ENCODE measurements at places on chromosomes 1 and 21. TPM values are rescaled to one million over a fixed set of nuclear protein-coding genes. Genes with fewer than 3 reads are reported as not detected.

GRCh38 chr1:38203441-38203840, 156.8 kb upstream of the POU3F1 start:
- H3K27me3 ChIP-seq = no peaks in the 10 kb centered on the region
- H3K4me1 ChIP-seq = no peaks in the 10 kb centered on the region
- H3K36me3 ChIP-seq = no peaks in the 10 kb centered on the region
- no peak overlapping the region for H3K27ac ChIP-seq

The CRP gene
- total RNA-seq = not detected

- no peaks in the 10 kb centered on the region for H3K36me3 ChIP-seq
- no peaks in the 10 kb centered on the region for H3K4me1 ChIP-seq
- H3K27ac ChIP-seq = no peak overlapping the region
- no peaks in the 10 kb centered on the region for H3K27me3 ChIP-seq
- DNase-seq = no peak
- no peak overlapping the region for H3K4me3 ChIP-seq
Observed at GRCh38 chr1:169196581-169196980, 90.1 kb downstream of the ATP1B1 start.

DNA sequence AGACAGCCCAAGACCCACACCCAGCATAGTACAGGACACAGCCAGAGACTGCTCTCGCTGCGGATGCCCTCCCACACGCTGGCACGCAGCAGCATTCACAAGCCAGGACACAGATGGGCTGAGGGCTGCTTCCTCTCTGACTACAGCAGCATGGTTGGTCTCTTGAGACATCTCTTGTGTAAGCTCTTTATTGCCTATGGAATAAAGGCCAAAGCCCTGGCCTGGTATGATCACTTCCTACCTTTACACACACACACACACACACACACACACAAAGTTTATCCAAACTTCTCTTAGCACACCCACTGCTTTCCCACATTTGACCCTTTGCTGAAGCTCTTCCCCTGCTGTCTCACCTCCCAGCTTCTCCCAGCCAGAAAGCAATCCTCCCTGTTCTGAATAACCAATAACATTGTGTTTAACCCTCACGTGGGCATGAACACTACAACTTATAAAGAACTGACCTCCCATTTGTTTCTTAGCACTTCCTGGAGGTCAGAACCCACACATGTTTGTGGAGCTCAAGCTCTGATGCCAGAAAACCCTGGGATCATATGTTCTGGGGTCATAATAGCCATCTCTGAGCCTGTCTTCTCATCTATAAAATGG, 1.2 kb upstream of the LUZP1 start:
- H3K4me1 ChIP-seq = peaks cover 6% of the 10 kb centered on the region
- H3K27me3 ChIP-seq = no peaks in the 10 kb centered on the region
- no peaks in the 10 kb centered on the region for H3K36me3 ChIP-seq

- peaks cover 91% of the 10 kb centered on the region for H3K27me3 ChIP-seq
- DNase-seq = peak; percentile 66
- no peak overlapping the region for H3K4me3 ChIP-seq
- peaks cover 15% of the 10 kb centered on the region for H3K4me1 ChIP-seq
Observed at GRCh38 chr21:37915497-37915911, 753 bp downstream of the KCNJ6 start.

GRCh38 chr1:3516911-3517675, 62.6 kb downstream of the ARHGEF16 start:
- no peaks in the 10 kb centered on the region for H3K4me1 ChIP-seq
- no peak overlapping the region for H3K27ac ChIP-seq
- no peak overlapping the region for H3K4me3 ChIP-seq
- no peaks in the 10 kb centered on the region for H3K27me3 ChIP-seq

GRCh38 chr1:184025242-184025675, 12.3 kb downstream of the COLGALT2 start:
- H3K27ac ChIP-seq = no peak overlapping the region
- H3K36me3 ChIP-seq = no peaks in the 10 kb centered on the region
- no peak overlapping the region for H3K4me3 ChIP-seq
- no peaks in the 10 kb centered on the region for H3K27me3 ChIP-seq
- peaks cover 4% of the 10 kb centered on the region for H3K4me1 ChIP-seq

The WNT2B gene
- 5.3 TPM for total RNA-seq

GRCh38 chr1:30303387-30303786, 420.0 kb downstream of the MATN1 start:
- no peaks in the 10 kb centered on the region for H3K4me1 ChIP-seq
- H3K36me3 ChIP-seq = no peaks in the 10 kb centered on the region
- H3K27ac ChIP-seq = no peak overlapping the region
- no peak for DNase-seq
- no peaks in the 10 kb centered on the region for H3K27me3 ChIP-seq
- no peak overlapping the region for H3K4me3 ChIP-seq

DNA sequence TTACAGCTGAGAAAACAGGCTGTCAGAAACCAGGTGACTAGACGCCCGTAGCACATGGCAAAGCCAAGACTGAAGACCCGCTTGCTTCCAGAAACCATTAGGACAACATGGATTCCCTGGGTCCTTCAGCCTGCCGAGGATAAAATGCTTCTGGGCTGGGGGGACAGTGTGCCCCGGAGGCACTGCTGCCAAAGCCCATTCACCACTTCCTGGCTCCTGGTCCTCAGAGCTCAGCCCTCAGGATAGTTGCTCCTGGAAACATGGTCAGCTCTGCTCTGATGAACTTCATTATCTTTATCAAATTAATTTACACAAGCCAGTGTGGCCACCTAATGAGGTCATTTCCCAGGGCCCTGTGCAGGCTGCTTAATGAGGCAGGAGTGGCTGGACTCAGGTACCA, 41.1 kb upstream of the ACTL8 start:
- DNase-seq = no peak
- H3K27ac ChIP-seq = no peak overlapping the region
- no peak overlapping the region for H3K4me3 ChIP-seq
- H3K27me3 ChIP-seq = no peaks in the 10 kb centered on the region
- no peaks in the 10 kb centered on the region for H3K36me3 ChIP-seq
- H3K4me1 ChIP-seq = no peaks in the 10 kb centered on the region

The TEX38 gene
- total RNA-seq = not detected

DNA sequence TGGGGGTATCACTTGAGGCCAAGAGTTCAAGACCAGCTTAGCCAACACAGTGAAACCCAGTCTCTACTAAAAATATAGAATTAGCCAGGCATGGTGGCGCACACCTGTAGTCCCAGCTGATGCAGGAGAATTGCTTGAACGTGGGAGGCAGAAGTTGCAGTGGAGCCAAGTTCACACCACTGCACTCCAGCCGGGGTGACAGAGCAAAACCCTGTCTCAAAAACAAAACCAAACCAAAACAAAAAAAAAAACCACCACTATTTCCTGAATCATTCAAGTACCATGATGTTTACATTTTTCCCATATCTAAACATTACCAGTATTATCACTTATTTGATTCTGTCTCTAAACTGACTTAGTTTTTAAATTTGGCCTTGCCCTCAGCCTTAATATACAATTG, 29.5 kb downstream of the TUT4 start:
- H3K27ac ChIP-seq = no peak overlapping the region
- H3K4me1 ChIP-seq = no peaks in the 10 kb centered on the region
- H3K4me3 ChIP-seq = no peak overlapping the region
- DNase-seq = no peak
- no peaks in the 10 kb centered on the region for H3K36me3 ChIP-seq
- no peaks in the 10 kb centered on the region for H3K27me3 ChIP-seq

DNA sequence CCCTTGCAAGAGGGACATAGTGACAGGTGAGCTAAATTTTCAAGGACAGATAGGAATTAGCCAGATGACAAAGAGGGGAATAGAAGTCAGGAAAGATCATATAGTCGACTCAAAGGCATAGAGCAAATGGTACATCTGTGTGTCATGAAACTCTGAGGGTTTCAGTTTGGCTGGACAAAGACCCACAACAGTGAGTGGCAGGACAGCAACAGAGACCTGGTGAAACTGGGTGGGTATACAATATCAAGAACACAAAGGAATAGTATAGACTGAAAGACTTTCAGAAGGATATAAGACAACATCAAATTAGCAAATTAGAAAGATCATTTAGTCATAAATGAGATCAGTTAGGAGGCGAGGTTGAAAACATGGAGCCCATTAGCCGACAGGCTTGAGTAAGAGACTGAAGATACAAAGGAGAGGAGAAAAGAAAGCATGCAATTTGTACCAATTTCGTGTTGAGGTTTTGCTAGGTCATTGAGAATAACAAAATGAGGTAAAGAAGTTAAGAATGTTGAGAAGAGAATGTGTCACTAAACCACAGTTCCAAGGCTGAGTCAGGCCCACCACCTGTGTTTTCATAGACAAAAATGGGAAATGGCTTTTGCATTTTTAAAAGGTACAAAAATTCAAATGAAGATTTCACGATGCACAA, 213.8 kb downstream of the HHIPL2 start:
- no peak for DNase-seq
- H3K4me1 ChIP-seq = no peaks in the 10 kb centered on the region
- no peaks in the 10 kb centered on the region for H3K27me3 ChIP-seq
- H3K36me3 ChIP-seq = no peaks in the 10 kb centered on the region

The FCGR3B gene
- total RNA-seq = 7.8 TPM

- H3K27ac ChIP-seq = no peak overlapping the region
- H3K4me1 ChIP-seq = no peaks in the 10 kb centered on the region
- H3K36me3 ChIP-seq = no peaks in the 10 kb centered on the region
- H3K27me3 ChIP-seq = no peaks in the 10 kb centered on the region
Observed at GRCh38 chr1:111542187-111542586, 38.8 kb upstream of the ADORA3 start.

DNA sequence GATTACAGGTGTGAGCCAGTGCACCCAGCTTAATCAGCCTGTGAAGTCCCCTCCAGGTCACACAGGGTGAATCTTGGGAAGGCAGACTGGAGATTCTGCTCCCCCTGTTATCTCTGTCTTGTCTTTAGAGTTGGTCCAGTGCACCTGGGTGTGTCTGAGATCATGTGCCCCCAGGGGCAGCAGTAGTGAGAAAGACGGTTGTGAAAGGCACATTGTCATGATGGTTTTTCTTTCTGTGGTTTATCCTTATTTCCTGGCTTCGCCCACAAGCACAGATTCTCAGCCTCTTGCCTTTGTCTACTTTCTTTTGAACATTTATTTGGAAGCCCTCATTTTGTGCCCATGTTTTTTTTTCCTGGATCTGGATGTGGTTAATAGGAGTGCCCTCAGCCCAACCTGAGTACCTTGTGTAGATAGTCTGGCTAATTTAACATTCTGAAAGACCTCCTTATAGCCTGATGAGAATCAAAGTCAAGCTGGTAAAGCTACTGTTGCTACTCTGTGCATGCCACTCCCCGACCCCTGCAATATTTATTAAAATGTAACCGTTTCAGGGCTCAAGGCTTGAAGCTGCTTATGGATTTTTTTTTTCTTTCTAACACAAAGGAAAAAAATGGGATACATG, 23.7 kb downstream of the UCK2 start:
- no peak for DNase-seq
- peaks cover 5% of the 10 kb centered on the region for H3K4me1 ChIP-seq
- no peaks in the 10 kb centered on the region for H3K36me3 ChIP-seq
- no peaks in the 10 kb centered on the region for H3K27me3 ChIP-seq
- H3K27ac ChIP-seq = no peak overlapping the region

GRCh38 chr1:1627261-1627828, 4.6 kb upstream of the MMP23B start:
- no peak for DNase-seq
- peaks cover 25% of the 10 kb centered on the region for H3K36me3 ChIP-seq
- no peak overlapping the region for H3K4me3 ChIP-seq
- H3K27me3 ChIP-seq = peaks cover 9% of the 10 kb centered on the region
- H3K4me1 ChIP-seq = peaks cover 3% of the 10 kb centered on the region

- no peak overlapping the region for H3K4me3 ChIP-seq
- H3K27me3 ChIP-seq = no peaks in the 10 kb centered on the region
- DNase-seq = no peak
- peaks cover 5% of the 10 kb centered on the region for H3K4me1 ChIP-seq
- H3K36me3 ChIP-seq = no peaks in the 10 kb centered on the region
Observed at GRCh38 chr1:1424707-1425106, 3.6 kb upstream of the ANKRD65 start.

GRCh38 chr1:159771127-159771895, 9.5 kb upstream of the DUSP23 start:
- H3K4me3 ChIP-seq = no peak overlapping the region
- H3K36me3 ChIP-seq = no peaks in the 10 kb centered on the region
- H3K4me1 ChIP-seq = no peaks in the 10 kb centered on the region
- DNase-seq = no peak

DNA sequence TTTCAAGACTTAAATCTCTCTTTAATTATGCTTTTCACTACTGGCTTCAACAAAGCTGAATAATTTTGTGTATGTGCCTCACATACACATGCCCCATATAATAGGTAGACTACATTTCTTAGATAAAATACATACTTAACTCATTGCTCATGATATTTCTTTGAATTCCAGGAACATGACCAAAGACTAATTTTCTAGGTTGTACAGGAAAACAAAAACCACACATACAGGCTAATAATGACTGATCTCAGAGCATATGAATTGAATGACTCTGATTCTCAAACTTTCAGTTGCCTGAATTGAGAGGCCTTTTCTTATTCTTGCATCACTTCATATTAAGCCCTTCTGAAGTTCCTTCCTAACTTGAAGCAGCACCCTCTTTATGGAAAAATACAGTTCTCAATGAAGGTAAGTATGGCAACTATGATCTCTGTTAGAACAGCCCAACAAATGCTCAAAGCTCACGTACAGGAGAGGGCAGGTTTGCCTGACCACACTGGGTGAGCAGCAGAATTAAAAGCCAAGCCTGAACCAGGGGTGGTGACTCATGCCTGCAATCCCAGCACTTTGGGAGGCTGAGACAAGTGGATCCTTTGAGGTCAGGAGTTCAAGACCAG, 22.6 kb upstream of the UAP1 start:
- no peak for DNase-seq
- no peak overlapping the region for H3K4me3 ChIP-seq
- no peak overlapping the region for H3K27ac ChIP-seq
- no peaks in the 10 kb centered on the region for H3K36me3 ChIP-seq
- no peaks in the 10 kb centered on the region for H3K4me1 ChIP-seq
- H3K27me3 ChIP-seq = no peaks in the 10 kb centered on the region

DNA sequence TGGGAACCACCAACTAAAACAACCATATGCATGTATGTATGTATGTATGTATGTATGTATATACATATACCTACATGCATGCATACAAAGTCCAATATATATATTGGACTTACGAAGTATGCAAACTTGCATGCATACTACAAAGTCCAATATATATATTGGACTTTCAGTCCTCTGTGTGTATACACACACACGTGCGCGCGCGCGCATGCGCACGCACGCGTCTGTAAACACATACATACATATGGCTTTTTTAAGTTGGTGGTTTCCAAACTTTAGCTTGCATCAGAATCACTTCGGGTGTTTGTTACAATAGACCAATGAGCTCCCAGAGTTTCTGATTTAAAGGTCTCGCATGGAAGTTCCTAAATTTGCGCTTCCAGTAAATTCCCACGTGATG, 197.5 kb upstream of the C1orf87 start:
- no peak for DNase-seq
- no peak overlapping the region for H3K4me3 ChIP-seq
- H3K36me3 ChIP-seq = no peaks in the 10 kb centered on the region
- no peaks in the 10 kb centered on the region for H3K4me1 ChIP-seq
- H3K27me3 ChIP-seq = no peaks in the 10 kb centered on the region
- no peak overlapping the region for H3K27ac ChIP-seq

- peaks cover 97% of the 10 kb centered on the region for H3K27me3 ChIP-seq
- DNase-seq = no peak
- H3K27ac ChIP-seq = peak overlapping the region; percentile 83
- H3K4me1 ChIP-seq = peaks cover 30% of the 10 kb centered on the region
- no peaks in the 10 kb centered on the region for H3K36me3 ChIP-seq
Observed at GRCh38 chr1:3072391-3073185, 3.6 kb downstream of the PRDM16 start.

The LRRC38 gene
- total RNA-seq = not detected

Measured in left lung (tissue), 14 donors.